ENCODE measurements at places on chromosomes 2 and 18.

GRCh38 chr18:48296581-48296980, 112.6 kb downstream of the ZBTB7C start:
- DNase-seq: no peak

- no peak for DNase-seq
Measured at GRCh38 chr2:231332872-231333500, 62.5 kb upstream of the B3GNT7 start.

DNA sequence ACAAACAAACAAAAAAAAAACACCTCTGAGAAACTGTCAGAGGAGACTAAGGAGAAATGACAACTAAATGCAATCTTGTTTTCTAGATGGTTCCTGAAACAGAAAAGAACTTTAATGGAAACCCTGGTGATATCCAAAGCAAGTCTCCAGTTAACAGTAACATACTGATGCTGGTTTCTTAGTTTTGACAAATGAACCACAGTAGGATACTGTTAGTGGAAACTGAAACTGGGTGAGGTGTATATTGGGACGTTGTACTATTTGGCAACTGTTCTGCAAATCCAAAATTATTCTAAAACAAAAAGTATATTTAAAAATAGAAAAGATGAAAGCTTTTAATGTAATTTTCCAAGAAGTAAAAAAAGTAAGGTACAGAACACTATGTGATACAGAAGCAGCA, 11.4 kb downstream of the SESTD1 start:
- no peak for DNase-seq

DNA sequence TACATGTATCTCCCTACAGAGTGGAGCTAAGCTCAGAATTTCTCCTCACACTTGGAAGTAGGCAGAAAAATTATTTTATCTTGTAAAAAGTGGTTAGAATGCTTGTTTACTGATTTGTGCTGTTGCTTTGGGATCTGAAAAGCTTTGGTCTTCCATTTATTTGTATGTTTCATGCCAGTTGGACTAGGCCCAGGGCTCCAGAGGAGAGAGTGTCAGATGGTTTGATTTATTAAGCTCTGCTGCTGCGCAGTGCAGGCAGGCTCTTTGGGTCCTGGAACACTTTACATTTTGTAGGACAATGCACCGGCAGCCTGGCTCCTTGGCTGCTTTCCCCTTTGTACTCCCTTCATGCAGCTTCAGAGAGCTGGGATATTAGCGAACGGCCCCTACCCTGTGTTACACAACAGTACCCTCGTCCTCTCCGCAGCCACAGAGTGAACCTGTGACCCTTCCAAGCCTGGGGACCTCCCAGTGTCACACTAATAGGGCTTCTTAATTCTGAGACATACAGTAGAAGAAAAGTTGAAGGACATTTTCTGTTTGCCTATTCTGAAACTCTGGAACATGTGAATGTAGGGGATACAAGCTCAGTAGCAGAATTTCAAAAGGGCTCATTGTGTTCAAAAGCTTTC, 56.7 kb upstream of the EML6 start:
- DNase-seq: no peak

DNA sequence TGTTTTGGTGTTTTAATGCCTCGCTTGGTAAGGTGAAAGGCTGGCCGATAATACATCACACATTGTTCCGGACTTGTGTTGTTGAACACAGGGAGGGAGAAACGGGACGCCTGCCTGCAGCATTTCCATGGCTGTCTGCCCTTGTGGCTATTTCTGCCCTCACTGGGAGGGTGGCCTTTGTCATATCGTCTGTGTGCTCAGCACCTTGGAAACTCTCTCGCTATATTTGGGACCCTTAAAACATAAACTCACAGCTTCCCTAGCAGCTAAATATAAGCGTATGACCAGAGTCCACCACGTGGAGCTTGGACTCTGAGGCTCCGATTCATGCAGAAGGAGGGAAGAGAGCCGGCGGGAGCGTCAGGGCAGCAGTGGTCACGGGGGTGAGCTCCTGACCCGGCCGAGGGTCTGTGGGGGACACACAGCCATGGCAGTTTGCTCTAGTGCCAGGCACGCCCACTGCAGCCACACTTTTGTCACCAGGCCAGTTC, 111.7 kb downstream of the SH3BP4 start:
- DNase-seq: peak; percentile 52

- no peak for DNase-seq
Measured at GRCh38 chr2:84306361-84306760, 152.7 kb downstream of the SUCLG1 start.

- no peak for DNase-seq
Measured at GRCh38 chr2:224520064-224520463, 65.1 kb downstream of the CUL3 start.

GRCh38 chr2:69100220-69100723, 87.3 kb downstream of the ANTXR1 start:
- DNase-seq: no peak

- DNase-seq: no peak
Measured at GRCh38 chr2:179449010-179449409, 184.4 kb upstream of the SESTD1 start.

GRCh38 chr2:20365249-20365817, 14.7 kb upstream of the PUM2 start:
- no peak for DNase-seq

DNA sequence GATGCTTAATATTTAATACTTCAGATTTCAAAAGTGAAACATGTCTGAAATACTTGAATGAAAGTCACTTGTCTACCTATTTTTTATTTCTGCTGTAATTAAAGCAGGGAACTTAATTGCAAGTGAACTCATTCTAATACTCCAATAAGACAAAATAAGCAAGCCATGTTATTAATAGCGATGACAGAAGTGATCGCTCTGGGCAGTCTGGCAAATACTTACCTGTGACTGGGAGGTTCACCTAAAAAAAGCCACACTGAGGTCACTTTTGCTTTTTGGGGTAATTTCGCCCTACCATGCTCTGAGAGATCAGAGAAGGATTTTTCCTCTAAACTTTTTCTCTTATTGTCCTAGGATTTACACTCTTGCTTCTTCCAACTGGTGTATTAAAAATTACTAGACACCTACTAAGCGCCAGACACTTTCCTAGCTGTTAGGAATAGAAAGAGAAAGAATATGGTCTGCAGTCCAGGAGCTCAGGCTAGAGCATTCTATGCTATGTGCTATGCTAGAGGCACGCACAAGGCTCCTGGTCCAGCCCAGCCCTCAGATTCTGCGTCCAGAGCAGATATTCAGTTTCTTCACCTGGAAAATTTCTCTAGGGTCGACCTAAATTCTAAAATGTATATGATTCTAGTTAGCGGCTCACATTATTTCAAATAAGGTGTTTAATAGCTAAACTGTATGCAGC, 26.5 kb upstream of the PPP1CB start:
- DNase-seq: no peak

GRCh38 chr2:45649858-45650811, 1.3 kb upstream of the PRKCE start:
- peak; percentile 81 for DNase-seq

DNA sequence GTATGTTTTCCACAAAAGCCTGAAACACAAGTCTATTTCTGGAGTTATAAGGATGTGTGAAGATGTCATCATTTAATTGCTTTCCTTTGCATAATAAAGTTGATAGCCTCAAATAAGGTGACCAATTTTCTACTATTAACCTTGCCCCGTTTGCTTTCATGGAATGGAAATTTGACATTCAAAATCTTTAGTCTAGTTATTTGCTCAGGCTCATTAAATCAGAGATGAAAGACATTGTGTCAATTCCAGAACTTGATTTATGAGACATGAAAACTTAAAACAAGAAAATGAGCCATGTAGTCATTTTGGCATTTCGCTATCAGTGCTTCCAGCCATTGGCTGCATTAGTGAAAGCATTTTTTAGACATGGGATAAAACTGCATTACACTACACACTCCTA, 91.5 kb upstream of the ZSWIM2 start:
- DNase-seq: no peak

DNA sequence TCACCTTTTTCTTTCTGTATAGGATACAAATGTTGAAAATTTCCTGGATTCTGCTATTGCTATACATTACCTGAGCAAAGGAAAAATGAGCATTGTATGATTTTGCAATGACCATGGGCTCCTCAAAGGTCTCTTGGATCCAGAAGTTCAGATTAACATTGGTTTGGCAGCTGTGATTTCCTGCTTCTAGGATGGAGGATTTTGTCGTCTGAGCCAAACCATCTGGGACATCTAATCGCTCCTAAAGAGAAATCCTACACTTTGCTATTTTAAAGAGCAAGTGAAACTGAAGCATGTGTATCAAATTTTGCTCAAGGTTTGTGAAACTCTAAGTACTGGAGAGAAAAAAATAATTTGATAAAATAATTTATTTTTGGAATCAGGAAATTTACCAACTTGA, 115.1 kb upstream of the ST6GAL2 start:
- no peak for DNase-seq

DNA sequence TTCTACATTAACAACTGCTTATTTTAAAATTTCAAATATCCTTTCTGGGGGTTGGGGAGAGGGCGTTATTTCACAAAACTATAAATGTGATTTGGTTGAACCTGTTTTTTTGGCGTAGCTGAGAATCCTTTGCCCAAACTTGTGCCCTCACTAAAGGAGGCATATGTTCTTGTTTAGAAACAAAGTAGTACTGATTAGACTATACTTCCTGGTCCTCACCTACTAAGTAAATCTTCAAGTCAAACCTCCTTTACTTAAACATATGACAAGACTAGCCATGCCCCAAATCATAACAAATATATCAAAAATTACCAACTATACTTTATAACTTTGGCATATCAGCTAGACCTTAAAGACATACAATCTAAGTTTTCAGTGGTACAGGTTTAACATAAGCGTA, 5.8 kb downstream of the EIF2AK3 start:
- no peak for DNase-seq

Measured in retina (tissue), 1 donor.